ENCODE measurements at places on chromosomes 16 and 17. TPM values are rescaled to one million over a fixed set of nuclear protein-coding genes. Genes with fewer than 3 reads are reported as not detected.

The CNTNAP4 gene
- not detected for total RNA-seq

The KRT33B gene
- not detected for total RNA-seq

DNA sequence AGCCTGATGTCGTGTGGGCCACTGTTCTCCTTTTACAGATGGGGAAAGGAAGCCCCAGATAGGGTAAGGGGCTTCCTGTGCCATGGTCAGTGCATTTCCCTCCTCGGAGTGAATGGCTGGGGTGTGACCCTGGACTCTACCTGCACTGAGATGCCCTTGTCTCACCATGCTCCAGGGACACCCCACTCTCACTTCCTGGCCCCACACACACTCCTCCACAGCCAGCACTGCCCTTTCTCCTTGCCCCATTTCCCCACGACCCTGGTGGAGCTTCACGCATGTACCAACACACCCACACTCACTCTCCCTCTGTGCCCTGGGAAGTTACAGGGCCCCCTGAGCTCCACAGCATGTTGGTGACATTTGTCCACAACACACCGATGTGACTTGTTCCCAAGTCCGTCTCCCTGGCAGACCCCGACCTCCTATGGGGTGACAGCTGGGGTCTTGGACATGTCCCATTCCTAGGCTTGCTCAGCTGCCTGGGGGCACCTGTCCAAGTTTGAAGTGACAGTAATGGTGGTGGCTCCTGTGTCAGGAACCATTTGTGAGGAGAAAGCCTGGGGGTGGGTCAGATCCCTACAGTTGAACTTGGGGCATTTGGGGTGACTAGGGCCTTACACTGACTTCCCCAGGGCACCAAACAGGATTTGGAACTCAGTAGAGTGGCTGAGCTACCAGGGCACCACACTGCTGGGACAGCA lies 47.4 kb downstream of the PECAM1 start:
- DNase-seq: no peak

DNA sequence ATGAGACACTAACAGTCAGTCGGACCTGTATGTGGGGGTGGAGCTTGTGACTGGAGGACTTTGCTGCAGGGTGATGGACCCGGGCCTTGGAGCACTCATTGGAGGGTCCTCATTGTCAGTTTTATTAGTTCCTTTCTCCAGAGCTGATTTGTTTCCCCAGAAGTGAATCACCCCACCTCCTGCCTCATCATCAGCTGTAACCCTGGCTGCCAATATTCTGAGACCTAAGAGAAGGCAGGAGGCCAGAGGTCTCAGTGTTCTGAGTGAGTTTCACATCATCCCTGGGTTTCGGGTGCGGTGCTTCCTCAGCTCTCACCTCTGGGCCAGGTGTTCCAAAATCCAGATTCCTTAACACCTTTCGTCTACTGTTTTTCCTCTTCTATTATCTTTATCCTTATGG lies 49.9 kb upstream of the KIFC3 start:
- no peak for DNase-seq

All from tibial nerve (tissue), 4 donors.